ENCODE measurements at places on chromosomes 6 and 20.
A peak's percentile ranks its signal among the peaks of the same experiment; 100 is the strongest.

- no peak for DNase-seq
These were observed 7.9 kb upstream of the PABPC1L start for GRCh38 chr20:44901974-44902373.

GRCh38 chr6:109093732-109094415 lies 772 bp downstream of the SESN1 start:
- no peak for DNase-seq

DNA sequence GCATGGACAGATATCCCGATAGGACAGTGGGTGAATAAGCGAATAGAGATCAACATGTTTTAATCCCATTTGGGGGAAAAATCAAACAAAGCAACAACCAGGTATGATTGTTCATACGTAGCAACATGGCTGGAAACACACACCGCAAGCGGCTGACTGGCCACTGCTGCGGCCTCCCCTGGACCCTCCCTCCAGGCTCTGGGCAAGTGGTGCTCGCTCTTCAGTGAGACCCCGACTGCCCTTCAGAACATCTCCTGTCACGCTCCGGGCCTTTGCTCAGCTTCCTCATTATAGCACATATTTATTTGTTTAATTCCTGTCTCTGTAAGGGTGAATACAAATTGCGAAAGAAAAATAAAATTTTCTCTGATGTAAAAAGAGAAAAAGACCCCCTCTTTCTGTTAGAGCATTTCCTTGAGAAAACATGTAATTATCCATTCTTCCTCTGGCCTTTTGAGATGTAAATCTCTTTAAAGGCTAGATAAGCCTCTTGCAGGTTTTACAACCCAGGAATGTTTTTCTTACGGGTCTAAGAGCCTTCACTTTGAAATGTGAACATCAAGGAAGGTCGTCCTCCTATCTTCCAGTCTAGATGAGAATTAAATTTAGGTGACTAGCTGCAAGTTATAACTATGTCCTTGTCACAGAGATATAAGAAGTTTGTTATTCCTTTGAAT lies 11.0 kb upstream of the FAM210B start:
- no peak for DNase-seq

- no peak for DNase-seq
These were observed 32.6 kb downstream of the BMP6 start for GRCh38 chr6:7758456-7758855.

DNA sequence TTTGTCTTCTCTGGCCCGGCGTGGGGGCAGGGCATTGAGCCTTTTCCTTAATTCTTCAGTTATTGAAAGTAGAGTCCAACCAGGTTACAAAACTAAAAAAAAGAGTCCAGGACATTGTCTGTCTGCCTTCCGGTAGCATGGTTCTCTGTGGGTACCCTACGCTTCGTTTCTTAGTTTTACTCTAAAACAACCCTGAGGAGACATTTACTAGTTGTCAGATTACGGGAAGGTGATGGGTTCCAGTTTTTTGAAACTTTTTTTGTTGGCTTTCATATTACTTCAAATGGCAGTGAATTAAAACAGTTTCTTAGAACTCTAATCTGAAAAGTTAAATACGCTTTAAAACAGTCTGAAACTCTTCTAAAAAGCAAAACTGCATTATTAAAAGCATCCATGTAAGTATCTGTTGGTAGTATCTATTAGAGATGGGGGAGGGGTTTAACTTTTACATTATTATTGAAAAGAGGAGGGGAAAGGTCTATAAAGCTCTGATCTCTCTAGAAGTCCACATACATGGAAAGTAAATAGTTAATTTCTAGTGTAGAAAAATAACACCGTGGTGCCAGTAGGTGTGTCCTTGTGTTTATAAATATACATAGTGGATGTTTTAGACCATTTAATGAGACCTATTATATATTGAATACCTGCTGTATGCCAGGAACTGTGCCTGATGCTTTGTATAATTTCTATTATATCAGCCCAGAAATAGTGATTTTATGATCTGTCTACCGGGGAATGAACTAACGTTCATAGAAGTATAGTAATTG lies 2.2 kb downstream of the BICRAL start:
- DNase-seq: no peak

DNA sequence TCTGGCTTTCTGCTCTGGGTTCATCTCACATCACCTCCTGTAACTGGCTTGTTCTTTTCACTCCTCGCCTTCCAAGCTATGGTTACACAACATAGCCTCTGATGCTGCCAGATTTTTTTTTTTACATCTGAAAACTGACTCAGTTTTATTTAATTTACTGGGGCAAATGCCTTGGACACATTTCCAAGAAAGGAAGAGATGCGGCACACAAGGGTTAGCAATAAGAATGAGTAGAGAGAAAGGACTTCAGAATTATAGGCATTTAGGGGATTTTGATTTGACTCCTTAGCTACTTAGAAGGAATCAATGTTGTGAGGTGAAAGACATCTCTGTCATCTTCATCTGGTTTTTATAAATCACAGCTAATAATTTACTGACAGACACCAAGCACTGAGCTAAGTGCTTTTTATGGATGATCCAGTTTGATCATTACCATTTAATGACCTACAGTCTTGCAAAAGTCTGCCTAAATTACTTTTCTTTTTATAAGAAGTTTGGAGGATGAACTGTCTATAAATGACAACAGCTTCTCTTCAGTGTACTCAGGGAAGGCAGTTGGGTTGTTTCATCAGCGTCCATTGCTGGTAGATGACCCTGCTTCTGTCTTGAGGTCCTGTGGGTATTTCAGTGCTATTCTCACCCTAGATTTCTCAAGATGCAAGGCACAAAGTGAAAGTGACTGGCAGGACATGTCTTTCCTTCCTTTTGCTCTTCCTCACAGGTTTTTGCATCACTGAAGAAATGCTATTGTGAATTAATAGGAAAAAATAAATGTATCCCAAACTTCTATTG lies 31.1 kb downstream of the LAMA4 start:
- no peak for DNase-seq

- DNase-seq: no peak
These were observed 52.4 kb upstream of the SPDEF start for GRCh38 chr6:34608321-34609091.

GRCh38 chr6:35776364-35777215 lies at the start of gene CLPSL2:
CLPSL2 (plus strand) TSS chr6:35776598; CDS start chr6:35776619, 21 bp downstream.
- DNase-seq: no peak

DNA sequence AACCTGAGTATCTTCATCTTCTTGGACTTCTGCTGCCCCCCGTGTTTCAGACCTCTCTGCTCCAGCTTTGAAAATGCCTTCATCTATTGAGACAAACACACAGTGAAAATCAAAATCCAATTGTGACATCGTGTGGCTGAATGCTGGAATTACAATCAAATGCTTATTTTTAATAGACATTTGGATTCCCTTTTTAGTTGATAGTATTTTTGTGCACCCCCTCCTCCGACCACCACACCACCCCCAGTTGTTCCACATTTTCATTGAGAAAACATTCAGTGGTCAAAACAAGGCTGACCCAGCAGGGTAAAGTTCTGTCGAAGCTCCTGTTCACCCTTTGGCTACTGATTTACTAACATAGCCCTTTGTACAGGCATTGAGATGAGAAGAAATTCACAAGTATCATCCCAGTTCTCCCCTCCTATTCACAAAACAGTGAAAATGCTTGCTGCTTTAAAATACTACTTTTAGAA lies 79.0 kb downstream of the NRSN1 start:
- peak; percentile 9 for DNase-seq

DNA sequence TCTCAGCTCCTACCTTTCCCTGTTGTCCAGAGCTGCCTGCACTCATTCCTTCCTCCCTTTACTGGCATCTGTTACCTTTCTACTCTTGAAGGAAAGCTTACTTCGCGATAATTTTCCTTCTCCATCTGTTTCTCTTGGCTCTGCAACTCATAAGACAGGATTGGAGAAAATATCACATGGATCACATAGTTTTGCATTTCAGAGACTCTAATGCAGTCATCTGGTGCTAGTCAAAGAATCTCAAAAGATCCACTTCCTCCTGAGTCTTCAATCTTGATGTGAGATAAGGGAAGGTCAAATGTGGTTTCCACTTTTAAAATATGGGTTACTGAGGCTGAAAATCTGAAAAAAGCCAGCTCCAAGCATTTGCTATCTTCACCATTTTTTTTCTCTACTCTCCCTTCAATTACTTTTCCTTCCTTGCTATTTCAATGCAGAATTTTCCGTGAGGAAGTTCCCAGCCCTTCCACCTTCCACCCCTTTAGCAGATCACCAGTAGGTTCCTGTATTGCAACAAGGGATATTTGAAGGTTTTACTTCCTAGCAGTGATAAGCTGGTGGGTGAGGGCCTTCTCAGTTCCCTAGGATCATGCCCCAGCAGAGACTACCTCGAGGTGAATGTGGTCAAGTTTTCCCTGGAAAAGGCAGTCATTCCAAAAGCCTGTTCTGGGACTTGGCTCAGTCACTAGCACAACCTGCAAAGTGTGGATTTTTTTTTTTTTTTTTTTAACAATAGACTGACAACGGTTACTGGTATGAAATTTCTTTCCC lies 62.8 kb upstream of the LRRC1 start:
- DNase-seq: no peak

DNA sequence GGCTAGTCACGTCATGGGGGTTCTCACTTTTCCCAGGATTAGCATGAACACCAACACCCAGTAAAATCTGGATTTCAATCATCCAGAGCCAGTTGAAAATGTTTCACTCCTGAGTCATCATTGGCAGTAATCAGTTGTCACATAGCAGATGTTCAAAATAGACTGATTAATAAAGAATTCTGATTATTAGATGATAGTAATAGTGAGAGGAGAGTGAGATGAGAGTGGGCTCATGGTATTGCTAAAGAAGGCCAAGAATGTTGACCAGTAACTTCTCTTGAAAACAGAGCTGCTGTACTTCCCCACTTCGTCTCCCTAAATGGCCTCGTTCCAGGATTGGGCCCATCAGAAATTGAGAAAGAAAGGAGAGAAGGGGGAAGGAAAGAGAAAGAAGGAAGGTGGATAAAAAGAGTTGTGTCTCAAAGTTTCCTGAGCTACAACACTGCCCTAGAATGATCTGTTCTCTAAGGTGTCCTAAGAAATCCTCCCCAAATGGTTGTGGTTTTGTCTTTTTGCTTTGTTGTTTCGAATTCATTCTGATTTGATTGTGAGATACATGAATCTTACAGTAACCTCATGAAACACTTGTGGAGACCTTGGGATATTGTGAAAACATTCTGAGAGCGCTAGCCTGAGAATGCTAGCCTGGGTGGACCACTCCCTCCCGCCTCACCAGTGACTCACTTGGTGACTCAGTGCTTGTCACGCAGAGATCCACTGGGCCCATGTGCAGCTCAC lies 502.2 kb upstream of the JARID2 start:
- peak; percentile 77 for DNase-seq

GRCh38 chr6:111256646-111257045 lies 169.3 kb downstream of the SLC16A10 start:
- DNase-seq: no peak

- DNase-seq: no peak
These were observed 20.1 kb upstream of the FAM83C start for GRCh38 chr20:35312318-35312717.

- DNase-seq: peak; percentile 24
These were observed 382 bp downstream of the SFT2D1 start for GRCh38 chr6:166341977-166342348.

GRCh38 chr20:51376111-51376510 lies 166.4 kb downstream of the NFATC2 start:
- no peak for DNase-seq

All from CD4-positive, alpha-beta T cell treated with Interleukin-17A for 4 hours (primary cell).